ENCODE measurements at places on chromosomes 12 and 14.

DNA sequence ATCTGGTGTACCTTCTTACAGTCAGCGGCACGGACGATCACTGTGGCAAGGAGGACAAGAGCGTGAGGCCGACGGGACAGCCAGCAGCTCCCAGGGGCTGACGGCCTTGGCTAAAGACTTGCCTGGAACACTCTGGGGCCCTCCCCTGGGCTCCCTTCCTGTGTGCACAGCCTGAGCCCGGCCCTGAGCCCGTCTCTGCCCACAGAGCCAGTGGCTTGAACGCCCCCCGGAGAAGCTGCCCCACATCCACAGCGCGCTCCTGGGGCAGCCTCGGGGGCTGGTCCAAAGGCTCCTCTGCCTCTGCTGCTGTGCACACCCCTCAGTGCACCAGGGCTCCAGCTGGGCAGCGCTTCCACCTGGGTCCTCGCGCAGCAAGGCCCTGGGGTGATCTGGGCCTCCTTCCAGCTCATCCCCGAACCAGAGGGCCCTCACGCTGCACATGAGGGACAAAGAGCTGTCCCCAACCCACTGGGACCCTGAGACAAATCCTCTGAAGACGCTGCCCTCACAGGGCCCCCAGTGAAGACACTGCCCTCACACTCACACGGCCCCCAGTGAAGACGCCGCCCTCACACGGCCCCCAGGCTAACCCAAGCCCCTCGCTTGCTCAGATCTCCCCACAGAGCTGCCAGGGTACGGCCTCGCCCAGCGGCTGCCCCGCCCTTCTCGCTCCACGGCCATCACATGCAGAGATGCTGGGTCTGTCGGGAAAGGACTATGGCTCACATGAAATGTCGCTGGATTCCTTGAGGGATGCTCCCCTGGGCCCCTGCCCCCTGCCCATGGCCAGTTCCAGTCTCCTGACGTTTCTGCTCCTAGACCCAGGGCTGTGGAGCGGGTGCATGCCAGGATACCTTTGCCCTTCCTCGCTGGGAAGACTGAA lies 22.2 kb downstream of the AMN start:
- no peak for DNase-seq

DNA sequence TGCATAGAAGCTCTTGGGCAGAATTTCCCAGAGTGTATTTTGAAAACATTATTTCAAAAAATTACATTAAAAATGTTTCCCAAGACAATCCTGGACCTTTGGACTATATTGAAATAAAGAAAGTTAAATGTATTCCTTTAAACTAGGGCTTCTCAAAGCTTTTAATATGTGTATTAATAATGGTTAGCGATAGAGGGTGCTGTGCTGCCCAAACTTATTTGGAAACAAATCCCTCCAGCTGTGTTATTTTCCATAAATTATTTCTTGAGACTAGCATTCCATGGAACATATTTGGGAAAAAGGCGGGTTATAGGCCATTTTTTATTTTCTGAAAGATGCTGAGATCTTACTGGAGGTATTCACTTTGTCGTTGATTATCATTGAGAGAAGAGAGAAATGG lies 397.8 kb upstream of the MIS18BP1 start:
- DNase-seq, result no peak

- DNase-seq, result peak; percentile 72
Measured at GRCh38 chr12:69097619-69098368, 141.6 kb upstream of the CPSF6 start.

GRCh38 chr14:28755198-28755815 lies 11.3 kb upstream of the FOXG1 start:
- no peak for DNase-seq

DNA sequence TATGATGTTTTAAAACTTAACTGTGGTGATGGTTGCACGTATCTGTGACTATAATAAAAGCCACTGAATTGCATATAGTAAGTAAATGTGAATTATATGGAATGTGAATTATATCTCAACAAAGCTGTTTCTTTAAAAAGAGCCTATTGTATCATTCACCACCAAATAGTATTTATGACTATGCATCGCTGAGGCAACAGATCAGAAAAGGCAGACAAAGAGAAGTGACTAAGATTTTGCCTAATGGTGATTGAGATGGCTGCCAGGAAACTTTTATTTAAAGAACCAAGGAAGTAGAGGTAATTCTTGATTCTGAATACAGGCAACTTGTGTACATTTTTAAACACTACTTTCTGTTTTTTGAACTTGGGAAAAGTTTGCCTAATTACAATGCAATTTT lies 31.7 kb downstream of the DHRS7 start:
- no peak for DNase-seq

DNA sequence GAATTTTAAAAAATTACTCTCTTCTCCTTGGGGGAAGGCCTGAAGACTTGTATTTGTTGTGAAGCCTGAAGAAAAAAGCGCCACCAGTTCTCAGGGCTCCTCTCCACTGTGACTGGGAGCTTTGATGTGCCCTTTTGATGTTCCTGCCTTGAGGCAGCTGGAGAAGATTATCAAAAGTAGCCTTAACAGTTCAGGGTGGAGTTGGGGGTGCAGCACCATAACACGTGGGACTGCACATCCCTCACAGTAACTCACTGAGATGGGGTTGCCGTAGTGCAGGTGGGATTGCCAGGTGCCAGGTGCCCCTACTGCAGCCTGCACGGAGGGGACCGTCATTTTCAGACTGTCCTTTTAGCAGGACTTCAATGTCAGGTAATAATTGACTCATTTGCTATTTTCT lies 474.1 kb downstream of the ETNK1 start:
- no peak for DNase-seq

DNA sequence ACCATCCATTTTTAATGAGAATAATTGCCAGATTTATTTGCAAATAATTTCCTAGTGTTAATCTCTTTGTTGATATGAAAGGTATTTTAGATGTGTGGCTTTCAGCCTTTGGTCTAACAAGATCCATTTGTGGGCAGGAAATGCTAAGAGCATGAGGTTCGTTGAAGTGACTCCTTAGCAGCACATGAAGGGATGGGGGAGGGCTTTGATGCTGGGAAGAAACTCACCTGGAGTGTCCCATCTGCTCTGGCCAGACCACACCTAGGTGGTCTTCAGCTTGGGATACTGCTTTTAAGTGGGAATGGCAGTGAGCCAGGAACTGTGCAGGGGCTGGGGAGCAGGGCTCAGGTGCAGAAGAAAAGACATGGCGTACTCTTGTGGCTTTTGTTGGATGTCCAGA lies 13.6 kb downstream of the SFSWAP start:
- DNase-seq, result no peak

- DNase-seq, result peak; percentile 63
Measured at GRCh38 chr12:51970904-51971646, 19.6 kb downstream of the ACVR1B start.

GRCh38 chr14:103418481-103418818 lies 33.2 kb downstream of the MARK3 start:
- peak; percentile 35 for DNase-seq

DNA sequence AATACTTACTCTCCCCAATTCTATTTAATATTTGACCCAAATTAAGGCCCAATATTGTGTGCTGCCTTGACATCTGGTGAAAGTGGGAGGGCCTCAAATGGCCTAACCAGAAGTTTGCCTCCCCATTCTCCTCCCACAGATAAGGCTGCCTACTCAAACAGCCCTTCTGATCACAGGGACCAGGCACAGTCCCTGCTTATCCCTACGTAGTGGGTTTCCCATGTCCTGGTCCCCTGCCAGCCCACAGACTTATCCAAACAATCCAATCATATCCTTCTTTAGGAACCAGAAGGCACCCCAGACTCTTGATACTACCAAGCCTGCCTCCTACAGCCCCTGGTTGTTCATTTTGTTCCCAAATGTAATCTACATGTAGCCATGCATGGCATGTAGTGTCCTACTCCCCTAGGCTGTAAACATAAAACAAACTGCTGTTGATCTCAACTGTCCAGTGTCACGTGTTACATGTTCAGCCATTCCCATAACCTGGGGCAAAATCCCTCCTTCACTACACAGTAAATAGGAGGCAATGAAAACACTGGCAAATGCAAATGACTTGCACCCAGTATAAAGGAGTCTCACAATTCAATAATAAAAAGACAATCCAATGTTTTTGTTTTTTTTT lies 49.3 kb downstream of the EEA1 start:
- no peak for DNase-seq

- no peak for DNase-seq
Measured at GRCh38 chr12:76424941-76425340, 76.7 kb upstream of the BBS10 start.

DNA sequence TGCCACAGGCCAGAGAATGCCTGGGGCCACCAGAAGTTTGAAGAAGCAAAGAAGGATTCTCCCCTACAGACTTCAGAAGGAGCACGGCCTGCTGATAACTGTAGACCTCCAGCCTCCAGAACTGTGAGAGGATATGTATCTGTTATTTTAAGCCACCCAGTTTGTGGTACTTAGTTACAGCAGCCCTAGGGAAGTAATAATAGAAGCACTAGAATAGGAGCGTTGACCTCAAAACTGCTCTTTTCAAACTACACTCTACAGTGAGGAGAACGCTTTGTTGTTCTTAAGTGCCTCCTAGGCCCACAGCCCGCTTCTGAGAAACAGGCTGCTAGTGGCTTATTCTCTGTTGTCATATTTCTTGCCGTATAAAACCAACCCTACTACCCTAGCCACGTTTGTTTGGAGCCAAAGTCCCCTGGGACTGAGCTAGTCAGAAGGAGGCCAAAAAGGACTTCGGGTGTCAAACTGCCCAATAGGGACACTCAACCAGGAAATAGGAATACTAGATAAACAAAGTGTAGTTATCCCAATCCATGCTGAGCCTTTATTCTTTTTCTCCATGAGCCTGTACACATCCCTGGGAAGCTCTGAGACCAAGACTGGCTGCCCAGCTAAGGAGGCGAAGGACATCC lies 38.5 kb upstream of the FRS2 start:
- no peak for DNase-seq

GRCh38 chr12:121748571-121749265 lies 36.2 kb downstream of the TMEM120B start:
- DNase-seq, result peak; percentile 88

- no peak for DNase-seq
Measured at GRCh38 chr12:121218588-121219352, 8.8 kb downstream of the P2RX4 start.

DNA sequence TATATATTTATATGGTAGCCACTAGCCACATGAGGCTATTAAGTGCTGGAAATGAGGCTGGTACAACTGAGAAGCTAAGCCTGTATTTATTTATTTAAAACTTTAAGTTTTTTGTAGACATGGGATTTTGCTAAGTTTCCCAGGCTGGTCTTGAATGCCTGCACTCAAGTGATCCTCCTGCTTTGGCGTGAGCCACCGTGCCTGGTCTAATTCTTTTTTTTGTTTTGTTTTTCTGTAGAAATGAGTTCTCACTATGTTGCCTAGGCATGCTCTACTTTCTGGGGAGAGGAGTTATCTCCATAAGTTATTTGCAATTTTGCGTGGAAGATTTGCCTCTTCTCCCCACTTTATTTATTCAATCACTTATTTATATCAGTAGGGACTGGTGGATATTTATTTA lies 4.8 kb upstream of the SNRNP35 start:
- DNase-seq, result no peak

DNA sequence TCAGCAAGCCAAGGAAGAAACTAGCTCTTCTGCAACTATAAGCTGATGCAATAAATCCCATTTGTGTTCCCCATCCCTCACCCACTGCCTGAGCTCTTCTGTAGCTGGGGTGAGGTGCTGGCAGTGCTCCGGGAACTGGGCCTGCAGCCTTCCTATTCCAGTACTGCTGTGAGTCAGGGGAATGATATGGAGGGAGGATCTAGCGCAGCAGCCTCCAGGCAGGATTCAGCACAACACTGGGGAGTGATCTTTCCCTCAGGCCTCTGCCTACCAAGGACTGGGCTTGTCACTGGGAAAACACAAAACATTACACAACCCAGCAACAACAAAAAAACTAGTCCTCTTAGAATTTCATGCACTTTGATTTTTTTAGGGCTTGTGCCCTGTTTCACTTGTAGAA lies 58.7 kb downstream of the ST8SIA1 start:
- peak; percentile 97 for DNase-seq

DNA sequence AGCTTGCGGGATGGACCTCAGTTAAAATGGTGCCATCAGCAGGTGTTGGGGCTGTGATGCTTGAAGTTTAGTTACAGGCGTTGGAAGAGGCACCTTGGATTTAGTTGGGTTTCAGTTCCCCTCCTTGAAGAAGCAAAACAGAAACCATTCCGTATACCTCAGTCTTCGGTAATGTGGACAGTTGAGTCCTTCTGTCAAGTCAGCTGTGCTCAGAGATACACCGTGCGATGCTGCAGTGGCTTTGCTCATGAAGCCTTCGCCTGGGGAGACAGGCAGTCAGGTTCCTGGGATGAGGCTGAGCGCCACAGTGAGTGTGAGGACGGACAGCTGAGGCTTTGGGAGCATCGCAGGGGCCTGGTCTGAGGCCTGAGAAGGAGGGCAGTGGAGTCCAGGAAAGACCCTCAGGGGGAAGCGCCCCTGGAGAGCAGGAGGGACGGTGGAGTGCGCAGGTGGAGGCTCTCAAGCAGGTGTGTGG lies 7.4 kb downstream of the RAN start:
- DNase-seq, result no peak

GRCh38 chr12:130948136-130948535 lies 5.6 kb upstream of the ADGRD1 start:
- no peak for DNase-seq

- no peak for DNase-seq
Measured at GRCh38 chr12:95634622-95635621, 83.6 kb upstream of the USP44 start.

DNA sequence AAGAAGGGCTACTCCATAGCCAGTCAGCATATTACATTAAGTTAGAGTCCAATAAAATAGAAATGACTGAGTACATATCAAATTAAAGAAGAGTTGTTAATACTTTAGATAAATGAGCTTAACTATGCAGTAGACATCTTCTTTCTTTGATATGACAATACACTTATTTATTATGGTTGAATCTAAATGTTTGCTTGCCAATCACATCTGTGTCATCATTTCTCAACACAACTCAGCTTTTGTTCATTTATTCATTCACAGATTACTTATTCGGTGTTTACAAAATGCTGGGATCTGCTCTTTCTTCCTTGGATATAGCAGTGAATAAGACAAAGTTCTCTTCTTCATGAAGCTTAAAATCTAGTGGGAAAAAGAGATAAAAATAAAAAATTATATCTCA lies 614.6 kb upstream of the ATP2B1 start:
- DNase-seq, result no peak

GRCh38 chr12:54017027-54017788 lies 8.4 kb downstream of the HOXC8 start:
- DNase-seq, result peak; percentile 24
